ENCODE measurements at places on chromosomes 3 and 15. TPM values are rescaled to one million over a fixed set of nuclear protein-coding genes. Genes with fewer than 3 reads are reported as not detected.
A peak's percentile ranks its signal among the peaks of the same experiment; 100 is the strongest.

GRCh38 chr3:12730506-12731242 is 28.4 kb downstream of the TMEM40 start:
- no peak for DNase-seq

- DNase-seq, result no peak
Measured at GRCh38 chr3:173742491-173742890, 344.9 kb downstream of the NLGN1 start.

DNA sequence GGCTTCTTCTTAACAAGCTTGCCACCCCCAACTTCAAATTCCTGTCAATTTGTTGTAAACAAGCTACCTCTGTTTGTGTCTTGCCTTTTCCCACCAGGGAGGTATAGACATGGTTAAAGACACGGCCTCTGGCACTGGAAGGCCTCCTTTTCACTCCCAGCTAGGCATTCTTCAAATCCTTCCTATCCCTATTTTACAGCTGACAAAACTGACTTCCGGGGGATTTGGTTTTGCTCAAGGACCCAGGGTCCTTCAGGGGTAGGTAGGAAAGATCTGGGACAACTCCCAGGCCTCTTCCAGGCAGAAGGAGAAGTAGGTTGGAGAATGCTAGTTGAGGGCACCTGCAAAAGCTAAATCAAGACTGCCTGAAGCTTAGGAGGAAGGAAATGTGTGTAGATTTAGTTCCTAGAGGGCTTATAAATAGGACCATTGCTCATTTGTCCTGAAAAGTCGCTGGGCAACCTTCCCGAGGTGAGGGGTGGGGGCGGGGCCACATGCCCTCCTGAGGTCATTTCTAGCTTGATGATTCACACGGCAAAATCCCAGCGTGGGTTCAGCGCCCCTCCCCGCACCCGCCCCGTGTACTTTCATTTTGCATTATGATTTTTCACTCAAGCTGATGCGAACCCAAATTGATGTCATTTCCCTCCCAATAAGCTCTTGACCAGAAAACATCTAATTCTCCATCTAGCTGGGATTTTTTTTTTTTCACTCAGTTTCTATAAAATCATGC is 365.5 kb downstream of the SHQ1 start:
- no peak for DNase-seq

RASL12 gene
- 5.8 TPM for total RNA-seq

- peak; percentile 77 for DNase-seq
Measured at GRCh38 chr3:152269056-152269830, 514 bp downstream of the MBNL1 start.

DNA sequence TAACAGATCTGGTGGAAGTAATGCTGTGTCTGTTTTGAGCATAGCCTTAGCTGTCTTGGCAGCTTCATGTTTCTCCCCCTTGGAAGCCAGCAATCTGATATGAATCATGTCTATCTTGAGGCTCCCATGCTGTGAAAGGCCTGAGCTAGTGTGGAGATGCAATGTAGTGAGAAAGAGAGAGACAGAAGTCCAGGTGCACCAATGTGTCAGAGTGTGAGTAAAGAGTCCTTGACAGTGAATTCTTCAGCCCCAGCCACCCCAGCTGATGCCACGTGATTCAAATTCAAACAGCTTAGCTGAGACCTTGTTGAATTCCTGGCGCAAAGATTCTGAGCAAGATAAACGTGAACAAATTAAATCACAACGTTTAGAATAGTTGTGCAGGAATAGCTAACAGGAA is 704.2 kb downstream of the EDEM1 start:
- DNase-seq, result no peak

DNA sequence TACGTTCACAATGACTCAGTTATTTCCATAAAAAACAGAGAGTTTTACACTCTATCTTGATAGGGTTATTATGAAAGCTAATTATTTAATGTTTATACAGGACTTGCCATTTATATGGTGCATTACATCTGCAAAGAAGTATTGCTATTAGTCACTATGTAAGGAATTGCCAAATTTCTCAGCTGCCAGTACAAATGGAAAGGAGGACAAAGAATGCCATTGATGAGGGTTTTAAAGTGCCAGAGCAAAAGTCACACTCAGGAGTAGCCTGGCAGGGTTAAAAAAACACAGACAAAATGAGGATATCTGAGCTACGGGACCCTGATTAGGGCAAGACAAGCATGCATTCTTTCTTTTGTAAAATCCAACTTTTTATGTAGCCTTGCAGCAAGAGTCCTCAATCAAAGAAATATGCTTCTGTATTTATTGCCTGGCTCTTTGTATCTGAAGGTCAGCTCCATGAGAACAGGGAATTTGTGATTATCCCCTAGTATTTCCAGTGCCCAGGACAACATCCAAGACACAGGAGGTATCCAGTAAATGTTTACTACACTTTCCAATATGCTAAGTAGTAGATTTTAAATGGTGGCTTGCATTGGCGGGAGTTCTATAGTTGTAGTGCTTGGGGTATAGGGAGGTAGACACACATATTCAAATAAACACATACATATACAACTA is 1013.6 kb downstream of the ROBO1 start:
- peak; percentile 11 for DNase-seq

Measured in neural progenitor cell (in vitro differentiated cells).